ENCODE measurements at places on chromosomes 3 and 15. TPM values are rescaled to one million over a fixed set of nuclear protein-coding genes. Genes with fewer than 3 reads are reported as not detected.

DNA sequence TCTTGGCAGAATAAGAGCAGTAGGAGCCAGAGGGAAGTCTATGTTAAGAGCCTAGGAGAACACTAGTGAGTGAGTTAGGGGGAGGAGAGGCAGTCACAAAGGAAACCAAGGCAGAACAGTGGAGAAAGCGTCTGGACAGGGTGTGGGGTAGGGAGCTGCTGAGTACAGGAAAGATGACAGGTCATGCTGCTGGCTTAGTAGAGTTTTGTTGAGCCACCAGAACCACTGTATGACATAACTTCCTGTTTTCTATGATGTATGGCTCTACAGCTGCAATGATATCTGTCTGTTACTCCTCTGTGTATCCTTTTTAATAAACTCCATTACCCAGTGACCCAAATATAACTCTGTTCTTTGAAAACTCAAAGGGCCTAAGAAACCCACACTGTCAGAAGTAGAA lies 10.6 kb upstream of the STT3B start:
- peak; percentile 6 for DNase-seq

DNA sequence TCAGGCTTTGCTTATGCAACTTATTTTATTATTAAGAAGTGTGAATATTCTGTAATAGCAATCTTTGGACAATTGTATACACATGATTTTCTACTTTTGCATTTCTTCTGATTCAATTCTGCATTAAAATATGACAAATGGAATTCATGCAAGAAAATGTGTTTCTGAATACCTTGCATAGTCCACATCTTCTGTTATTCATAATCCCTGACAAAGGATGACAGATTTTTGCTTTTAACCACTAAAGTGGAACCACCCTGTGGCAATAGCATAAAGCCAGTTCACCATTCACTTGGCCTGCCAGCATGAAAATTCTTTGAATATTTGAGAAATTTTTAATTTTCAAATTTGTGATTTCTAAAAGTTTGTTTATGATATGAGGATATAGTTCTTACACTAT lies 397.0 kb downstream of the ROBO2 start:
- DNase-seq, result no peak

- DNase-seq, result no peak
Observed at GRCh38 chr3:111210866-111211564, 139.4 kb downstream of the NECTIN3 start.

DNA sequence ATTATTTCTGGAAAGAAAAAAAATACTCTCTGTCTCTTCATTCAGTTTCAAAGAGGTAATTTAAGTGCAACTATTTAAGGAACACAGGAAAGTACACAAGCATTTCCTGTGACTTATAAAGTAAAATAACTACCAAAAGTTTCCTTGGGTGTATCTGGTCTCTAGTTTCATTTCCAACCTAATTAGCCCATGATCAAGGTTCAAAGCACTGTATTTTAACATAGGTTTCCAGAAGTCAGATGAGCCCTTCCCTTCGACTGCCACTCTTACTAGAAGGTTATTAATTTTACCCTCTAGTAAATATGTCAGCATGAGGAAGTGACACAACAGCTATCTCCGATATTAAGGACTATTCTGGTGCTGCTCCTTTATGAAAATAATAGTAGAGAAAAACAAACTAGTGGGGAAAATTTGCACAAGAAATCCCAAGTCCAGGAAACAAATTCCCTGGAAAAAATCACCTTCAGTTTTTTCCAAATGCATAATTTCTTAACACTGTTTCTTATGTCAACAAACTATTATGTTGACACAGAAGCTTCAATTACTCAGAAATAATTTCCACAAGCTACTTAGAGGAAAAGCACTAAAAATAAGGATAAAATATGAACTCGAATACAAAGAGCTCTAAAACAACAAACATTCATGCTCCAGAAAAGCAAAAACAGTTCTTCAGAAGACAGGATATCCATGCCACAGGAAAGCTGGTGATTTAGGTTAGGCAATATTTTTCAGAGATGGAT lies 35.3 kb downstream of the CCPG1 start:
- no peak for DNase-seq

- peak; percentile 14 for DNase-seq
Observed at GRCh38 chr15:66254089-66254950, 770 bp upstream of the MEGF11 start.

DNA sequence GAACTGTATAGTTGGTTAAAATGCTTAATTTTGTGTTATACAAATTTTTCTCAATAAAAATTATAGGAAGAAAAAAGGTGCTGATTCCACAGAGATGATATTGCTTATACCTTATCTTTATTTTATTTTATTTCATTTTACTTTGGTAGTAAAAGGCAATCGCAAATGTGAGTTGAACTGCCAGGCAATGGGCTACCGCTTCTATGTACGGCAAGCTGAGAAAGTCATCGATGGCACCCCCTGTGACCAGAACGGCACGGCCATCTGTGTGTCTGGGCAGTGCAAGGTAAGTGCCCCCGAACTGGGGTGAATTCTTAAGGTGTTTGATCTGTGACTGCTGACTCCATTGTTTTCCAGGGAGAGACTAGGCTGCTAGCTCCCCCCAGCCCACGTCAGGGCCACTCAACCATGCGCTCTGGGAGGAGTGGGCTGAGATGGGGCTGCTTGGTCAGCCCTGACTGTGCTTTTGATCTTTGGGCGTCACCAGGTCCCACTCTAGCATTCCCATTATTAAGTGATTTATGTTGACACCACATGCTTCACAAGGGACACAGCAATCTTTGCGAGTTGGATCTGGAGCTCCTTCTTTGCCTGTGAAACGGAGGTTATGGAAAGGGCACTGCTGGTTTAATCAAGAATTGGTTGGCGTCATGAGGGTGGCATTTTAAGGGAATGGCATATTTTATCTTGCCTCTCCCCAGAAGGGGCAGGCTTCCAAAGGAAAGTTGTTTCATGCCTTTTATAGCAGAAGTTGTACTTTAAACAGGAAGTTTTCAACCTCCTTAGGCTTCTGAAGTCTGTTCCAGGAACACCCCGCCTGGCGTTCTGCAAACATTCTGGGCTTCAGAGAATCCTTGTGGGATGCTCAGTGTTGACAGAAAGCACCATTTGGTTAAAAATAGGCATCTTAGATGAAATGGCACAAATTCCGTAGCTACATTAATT lies 296.5 kb downstream of the THSD4 start:
- DNase-seq, result peak; percentile 7

DNA sequence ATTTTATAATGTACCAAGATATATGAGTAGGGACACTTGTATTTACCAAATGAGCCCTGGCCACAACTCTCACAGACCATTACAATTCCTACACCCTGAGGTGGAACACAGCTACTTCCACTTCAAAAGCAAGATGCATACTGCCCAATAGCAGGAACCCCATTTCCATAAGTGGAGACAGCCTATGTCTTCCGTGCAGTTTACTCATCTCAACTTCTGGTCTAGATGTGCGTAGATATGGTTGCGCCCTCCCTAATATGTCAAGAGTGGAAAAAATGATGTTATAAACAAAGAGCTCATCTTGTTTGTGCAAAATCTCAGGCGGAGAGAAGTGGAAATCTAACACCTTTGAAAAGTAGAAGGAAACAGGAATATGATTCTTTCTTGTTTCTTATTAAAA lies 44.6 kb downstream of the RAB27A start:
- no peak for DNase-seq

- DNase-seq, result no peak
Observed at GRCh38 chr15:31252171-31252785, 74.4 kb upstream of the KLF13 start.

DNA sequence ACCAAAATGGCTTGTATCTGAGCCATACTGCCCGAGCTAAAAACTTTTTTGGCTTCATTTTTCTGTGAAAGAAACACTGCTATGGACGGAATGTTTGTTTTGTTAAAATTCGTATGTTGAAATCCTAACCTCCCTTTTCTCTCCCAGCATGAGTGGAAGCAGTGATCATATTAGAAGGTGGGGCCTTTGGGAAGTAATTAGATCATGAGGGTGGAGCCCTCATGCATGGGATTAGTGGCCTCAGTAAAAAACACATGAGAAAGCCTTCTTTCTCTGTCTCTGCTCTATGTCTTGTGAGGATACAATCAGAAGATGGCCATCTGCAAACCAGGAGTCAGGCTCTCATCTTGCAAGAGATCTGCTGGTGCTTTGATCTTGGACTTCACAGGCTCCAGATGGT lies 7.4 kb upstream of the FNDC3B start:
- no peak for DNase-seq

DNA sequence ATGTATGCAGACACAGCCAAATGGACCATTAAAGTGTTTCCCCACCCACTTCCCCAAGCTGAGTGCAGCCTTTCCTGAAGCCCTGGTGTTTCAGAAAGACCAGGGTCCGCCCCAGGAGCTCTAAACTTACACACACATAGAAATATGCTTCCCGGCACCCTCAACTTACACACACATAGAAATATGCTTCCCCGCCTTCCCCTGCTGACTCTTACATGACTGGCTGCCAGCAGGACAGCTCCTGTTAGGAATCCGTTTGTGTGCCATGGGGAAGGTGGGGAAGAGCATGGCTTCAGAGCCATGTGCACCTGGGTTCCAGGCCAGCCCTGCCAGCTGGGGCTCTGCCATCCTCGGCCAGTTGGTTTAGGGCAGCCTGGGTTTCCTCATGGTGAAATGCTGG lies 3.6 kb downstream of the CLEC3B start:
- DNase-seq, result no peak

GRCh38 chr3:26591926-26592325 lies 30.6 kb upstream of the LRRC3B start:
- DNase-seq, result no peak

- DNase-seq, result no peak
Observed at GRCh38 chr3:67531181-67532101, 123.0 kb downstream of the SUCLG2 start.

GRCh38 chr15:60912984-60913697 lies 316.0 kb downstream of the RORA start:
- peak; percentile 22 for DNase-seq

DNA sequence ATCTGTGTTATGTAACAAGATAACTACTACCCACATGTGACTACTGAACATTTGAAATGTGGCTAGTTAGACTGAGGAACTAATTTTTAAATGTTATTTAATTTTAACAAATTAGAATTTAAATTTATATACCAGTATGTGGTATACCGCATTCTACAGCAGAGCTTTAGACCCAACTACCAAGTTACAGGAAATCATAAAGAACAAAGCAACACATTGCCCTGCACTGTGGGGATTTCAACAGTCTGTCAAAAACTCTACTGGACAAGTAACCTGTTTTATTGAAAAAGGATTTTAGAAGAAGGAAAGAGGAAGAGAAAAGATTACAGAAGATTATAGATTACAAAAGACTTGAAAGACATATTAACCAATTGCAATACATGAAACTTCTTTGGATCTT lies 64.9 kb downstream of the DPH6 start:
- no peak for DNase-seq

- no peak for DNase-seq
Observed at GRCh38 chr3:71288269-71288930, 295.1 kb downstream of the FOXP1 start.

- DNase-seq, result no peak
Observed at GRCh38 chr3:98326945-98327344, 26.7 kb upstream of the OR5K4 start.

- peak; percentile 13 for DNase-seq
Observed at GRCh38 chr3:17983106-17983505, 240.7 kb upstream of the TBC1D5 start.

DNA sequence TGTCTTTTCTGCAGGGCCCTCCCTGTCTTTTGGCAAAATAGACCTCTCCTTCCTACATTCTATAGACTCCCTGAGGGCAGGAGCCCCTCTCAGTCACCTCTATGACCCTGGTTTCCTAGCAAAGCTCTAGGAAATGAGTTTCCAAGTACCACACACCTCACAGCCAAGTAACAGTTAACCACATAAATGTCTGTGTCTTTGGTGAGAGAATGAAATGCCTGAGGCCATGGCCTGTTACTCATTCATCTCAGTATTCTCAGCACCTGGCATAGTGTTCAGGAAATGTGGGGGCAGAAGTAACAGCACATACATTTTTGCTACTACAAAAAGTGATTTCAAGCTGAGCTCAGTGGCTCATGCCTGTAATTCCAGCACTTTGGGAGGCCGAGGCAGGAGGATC lies 21.0 kb downstream of the RFT1 start:
- DNase-seq, result peak; percentile 65

- DNase-seq, result no peak
Observed at GRCh38 chr3:29711255-29711771, 430.4 kb downstream of the RBMS3 start.

GRCh38 chr15:25422021-25422420 lies 16.8 kb downstream of the UBE3A start:
- DNase-seq, result no peak

GRCh38 chr15:59703979-59704796 lies 15.1 kb upstream of the BNIP2 start:
- no peak for DNase-seq

GRCh38 chr3:152257563-152258035 lies 11.1 kb upstream of the MBNL1 start:
- no peak for DNase-seq

DNA sequence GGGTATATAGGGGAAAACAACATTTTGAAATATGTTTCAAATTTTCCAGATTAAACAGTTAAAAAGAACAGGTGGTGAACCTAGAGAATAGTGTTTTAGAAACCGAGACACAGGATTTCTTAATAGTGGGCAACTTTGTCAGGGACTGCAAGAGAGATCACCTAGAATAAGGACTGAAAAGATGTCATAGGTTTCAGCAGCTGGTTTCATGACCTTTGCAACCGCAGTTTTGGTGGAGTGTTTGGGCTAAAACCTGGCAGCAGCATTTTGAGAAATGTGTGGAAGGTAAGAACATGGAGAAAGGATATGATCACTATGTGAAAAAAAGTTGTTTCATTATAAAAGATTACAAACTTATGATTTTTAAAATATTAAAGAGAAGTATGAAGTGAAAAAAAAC lies 34.9 kb downstream of the PRKCI start:
- DNase-seq, result no peak

DNA sequence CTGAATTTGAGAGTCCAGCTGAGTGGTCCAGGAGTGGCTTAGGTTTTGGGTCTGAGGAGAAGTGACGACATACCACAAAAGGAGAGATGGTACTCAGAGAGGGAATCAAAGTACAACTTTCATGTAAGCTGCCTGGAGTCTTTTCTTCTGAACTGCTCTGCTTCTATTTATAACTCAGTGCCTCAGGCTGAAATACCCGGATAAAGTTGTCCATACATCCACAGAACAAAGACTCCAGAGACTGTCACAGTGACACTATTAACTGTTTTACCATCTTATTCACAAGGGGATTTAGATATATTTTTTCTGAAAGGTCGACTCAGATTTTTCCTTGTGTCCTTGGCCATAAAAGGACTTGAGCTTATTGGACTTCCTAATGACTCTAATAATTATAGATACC lies 264.3 kb upstream of the DNAJC19 start:
- peak; percentile 50 for DNase-seq

DNA sequence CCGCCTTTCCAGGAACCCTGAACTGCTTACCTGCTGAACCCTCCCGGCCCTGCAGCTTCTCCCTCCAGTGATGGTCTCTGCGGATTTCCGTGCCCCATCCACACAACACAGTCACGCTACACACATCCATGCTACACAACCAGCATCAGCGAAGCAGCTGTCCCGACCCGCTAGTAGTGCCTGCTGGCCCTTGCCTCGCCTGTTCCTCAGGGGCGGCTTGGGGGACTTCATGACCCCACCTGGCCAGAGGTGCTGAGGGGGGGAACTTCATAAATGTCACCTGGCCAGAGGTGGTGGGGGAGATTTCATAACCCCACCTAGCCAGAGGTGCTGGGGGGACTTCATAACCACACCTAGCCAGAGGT lies 530 bp upstream of the TUBGCP5 start:
- DNase-seq, result no peak

SYNPR gene
- 0.36 TPM for total RNA-seq

GOLGA8S gene
- not detected for total RNA-seq

MESP2 gene
- total RNA-seq, result 0.32 TPM

FBXW12 gene
- 0.51 TPM for total RNA-seq

PP2D1 gene
- total RNA-seq, result not detected

PLIN1 gene
- 0.32 TPM for total RNA-seq

GREM1 gene
- total RNA-seq, result 0.09 TPM

CHRNA7 gene
- 7.7 TPM for total RNA-seq

CD200 gene
- 6.9 TPM for total RNA-seq
